ENCODE measurements at places on chromosomes 3 and 15. TPM values are rescaled to one million over a fixed set of nuclear protein-coding genes. Genes with fewer than 3 reads are reported as not detected.

Gene PLD1
- total RNA-seq = 15.9 TPM

Gene PEX5L
- 0.12 TPM for total RNA-seq

Gene WDR93
- not detected for total RNA-seq

DNA sequence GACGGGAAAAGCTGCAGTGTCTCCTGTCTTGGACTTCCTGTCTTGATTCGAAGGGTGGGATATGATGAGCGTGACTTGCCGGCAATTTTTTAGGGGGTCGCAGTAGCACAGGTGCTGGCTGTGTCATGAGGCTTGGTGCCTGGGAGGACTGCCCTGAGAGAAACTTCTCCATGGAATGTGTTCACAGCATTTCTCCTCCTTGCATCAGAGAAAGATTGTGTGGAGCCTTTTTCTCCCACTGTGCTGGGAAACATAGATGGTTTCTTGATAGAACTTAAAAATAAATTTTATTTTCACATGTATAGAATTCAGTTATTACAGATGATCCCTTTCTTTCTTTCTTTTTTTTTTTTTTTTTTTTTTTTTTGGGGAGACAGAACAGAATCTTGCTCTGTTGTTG, 121.4 kb downstream of the KLHL25 start:
- no peak for DNase-seq

- no peak for DNase-seq
Observed at GRCh38 chr3:52132041-52132440, 22.2 kb downstream of the POC1A start.

- DNase-seq = no peak
Observed at GRCh38 chr15:70376929-70377691, 279.4 kb upstream of the TLE3 start.

DNA sequence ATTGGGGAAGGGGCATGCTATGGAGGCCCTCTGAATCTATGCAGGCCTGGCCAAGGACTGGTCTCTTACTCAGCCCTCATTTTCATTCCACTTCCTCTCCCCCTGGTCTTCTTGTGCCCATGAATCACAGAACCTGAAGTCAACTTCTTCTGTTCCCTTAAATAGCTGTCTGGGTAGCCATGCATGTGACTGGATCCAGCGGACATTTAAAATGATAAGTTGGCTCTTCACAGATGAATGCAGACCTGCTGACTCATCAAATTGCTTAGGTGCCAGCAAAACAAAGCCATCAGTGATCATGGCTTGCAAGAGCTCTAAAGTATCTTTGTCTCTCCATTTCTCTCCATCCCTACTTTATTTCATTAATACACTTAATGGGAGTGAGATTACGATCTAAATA, 90.1 kb upstream of the CADPS start:
- peak; percentile 19 for DNase-seq

DNA sequence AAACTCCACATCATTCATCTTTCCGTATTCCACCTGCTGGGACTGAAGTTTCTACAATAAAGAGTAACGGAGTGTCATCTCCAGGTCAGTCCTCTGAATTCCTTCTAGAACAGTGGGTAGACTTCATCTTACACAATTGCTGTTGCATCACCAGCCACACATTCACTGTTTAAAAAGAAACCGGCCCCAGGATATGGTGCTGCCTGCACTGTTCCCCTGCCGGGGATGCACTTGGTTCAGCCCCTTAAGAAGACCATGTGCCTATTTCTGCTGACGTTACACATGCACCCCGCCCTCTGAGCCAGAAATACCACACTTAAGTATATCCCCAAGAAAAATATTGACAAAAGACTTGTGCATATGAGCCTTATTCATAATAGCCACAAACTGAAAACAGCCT, 233.4 kb downstream of the FEZF2 start:
- no peak for DNase-seq

- DNase-seq = peak; percentile 44
Observed at GRCh38 chr15:63915873-63916771, 82.4 kb upstream of the HERC1 start.

GRCh38 chr3:29955413-29955812, 651.0 kb upstream of the TGFBR2 start:
- DNase-seq = no peak

DNA sequence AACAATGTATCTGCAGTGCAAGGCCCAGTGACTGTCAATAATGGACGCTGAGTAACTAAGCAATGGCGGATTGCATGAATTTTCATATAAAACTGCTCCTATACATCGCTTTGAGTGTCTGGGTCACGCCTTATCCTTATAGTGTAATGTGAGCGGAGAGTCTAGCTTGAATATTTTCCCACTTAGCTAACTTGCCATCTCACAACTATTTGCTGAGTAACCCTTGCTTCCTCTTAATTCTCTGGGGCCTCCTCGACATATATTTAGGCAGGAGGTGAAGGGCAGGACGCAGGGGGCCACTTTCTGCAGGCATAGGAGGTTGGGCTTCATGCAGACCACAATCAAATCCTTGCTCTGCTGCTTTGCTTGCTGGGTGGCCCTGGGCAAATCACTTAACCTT, 24.0 kb downstream of the ST8SIA2 start:
- DNase-seq = no peak

GRCh38 chr15:100097342-100098127, 244.2 kb downstream of the ADAMTS17 start:
- DNase-seq = no peak

GRCh38 chr15:95839367-95839782, 491.1 kb upstream of the NR2F2 start:
- DNase-seq = no peak

GRCh38 chr3:188310270-188310710, 156.3 kb downstream of the LPP start:
- DNase-seq = no peak

DNA sequence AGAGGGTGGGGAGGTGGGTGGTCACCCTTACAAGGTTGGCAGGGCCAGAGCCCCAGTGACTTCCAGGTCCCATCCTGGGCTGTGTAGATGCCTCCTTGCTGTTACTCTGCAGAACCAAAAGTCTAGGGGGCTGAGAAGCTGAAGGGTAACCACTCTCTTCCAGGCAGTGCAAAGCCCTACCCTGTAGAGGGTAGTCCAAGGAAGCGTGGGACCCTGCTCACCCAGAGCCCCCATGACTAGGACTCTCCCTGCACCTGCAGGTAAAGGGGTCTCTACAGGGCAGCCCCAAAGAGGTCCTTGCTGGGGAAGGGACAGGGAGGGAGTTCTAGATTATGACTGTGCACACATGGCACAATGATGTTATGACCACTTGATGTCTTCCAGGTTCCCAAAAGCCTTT, 14.2 kb downstream of the GHRL start:
- no peak for DNase-seq

- no peak for DNase-seq
Observed at GRCh38 chr3:89964347-89964746, 856.9 kb downstream of the EPHA3 start.

All from A172 (cell line).